Fibroblast of skin of right biceps (primary cell): ENCODE measurements at places on chromosomes 4 and X.

GRCh38 chrX:24341795-24342194 is 18.6 kb upstream of the SUPT20HL1 start:
- DNase-seq = peak; percentile 91

DNA sequence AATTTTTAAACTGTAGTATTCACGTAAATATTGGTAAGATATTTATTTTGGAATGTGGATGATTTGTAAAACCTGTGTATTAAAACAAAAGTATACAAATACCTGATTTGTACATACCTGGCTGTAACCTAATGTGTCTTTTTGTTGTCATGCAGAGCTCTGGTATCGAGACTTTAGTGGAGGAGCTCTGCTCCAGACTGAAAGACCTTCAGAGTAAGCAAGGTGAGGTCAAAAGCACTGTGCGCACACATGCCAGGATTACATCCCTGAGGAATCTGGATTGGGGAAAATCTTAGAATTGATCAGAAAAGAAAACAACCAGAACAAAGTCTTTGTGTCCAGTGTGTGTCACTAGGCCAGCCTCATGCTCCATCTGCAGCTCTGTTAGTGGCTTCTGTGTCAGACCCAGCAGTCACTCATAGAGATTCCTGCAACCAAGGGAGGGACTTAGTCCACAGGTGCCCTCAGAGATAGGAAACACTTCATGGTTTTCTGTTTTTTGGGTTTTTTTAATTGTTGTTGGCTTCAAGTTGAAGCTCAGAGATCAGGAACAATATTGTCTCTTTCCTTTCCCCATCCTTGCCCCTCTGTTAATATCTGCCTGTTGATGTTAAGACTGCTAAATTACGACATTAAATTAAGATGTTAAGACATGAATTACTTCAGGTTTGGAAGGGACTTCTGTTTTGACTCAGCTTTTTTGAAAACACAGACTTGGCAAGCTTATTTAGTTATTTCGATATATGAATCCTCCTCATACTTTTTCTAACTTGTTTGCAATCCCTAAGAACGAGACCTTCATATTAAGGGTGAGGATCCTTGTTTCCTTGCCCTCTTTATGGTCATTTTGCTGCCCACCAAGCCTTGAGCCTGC is 52.4 kb upstream of the TBC1D14 start:
- no peak for DNase-seq

GRCh38 chr4:13612569-13612968 is 15.0 kb downstream of the BOD1L1 start:
- DNase-seq = no peak

GRCh38 chrX:12197030-12197429 is 58.8 kb downstream of the FRMPD4 start:
- DNase-seq = no peak

DNA sequence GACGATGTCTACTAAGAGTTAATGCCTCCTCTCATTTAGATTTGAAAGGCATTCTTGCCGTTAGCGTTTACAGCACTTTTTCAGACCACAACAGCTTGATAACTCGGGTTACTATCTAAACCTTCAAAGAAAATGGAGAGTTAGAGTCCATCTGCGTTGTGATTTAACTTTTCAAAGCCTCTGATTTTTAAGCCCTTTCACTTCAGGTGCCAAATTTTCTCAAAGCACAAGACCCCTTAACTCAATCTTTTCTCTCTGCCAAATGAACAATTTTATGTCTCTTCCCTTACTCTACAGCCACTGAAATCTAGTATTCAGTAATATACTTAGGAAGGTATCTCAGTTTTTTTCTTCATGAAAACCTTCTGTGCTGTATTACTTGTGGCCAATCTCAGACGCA is 310.5 kb downstream of the TENM3 start:
- no peak for DNase-seq
